ENCODE measurements at places on chromosomes 5 and 9. TPM values are rescaled to one million over a fixed set of nuclear protein-coding genes. Genes with fewer than 3 reads are reported as not detected.

GRCh38 chr9:81585191-81585763 is 104.1 kb downstream of the TLE1 start:
- DNase-seq, result no peak

DNA sequence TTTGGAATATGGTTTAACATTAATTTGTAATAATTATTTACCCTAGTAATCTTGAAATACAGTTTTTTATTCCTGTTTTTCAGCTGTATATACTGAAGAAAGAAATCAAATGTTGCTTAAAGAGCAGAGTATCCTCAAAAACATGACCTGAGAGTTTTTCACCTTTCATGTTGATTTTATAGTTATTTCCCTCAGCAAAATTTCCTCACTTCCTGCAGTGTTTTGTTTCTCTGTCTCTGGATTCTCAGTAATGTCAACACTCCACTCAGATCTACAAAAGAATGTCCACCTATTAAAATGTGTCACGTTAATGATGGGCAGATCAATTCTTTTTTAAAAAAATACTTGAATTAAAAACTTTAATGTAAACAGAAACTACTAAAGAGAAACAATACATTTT is 398.3 kb downstream of the ANXA1 start:
- no peak for DNase-seq

GRCh38 chr9:96720435-96720834 is 57.5 kb downstream of the ZNF510 start:
- no peak for DNase-seq

DNA sequence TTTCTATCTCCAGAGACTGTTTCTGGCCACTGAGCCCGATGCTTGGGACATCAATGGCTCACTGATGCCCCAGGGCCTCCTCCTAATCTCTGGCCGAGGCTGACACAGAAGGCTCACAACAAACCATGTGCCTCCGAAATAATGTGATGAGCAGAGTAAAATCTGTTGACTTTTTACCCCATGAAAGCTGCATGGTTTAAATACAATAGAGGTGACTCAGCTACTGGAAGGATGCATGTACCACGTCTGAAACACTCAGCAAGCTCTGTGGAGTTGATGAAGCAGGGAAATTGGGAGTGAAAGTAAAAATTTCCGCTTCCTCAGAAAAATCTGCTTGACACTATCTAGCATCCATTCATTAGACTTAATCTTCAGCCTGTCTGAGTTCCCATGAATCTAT is 111.1 kb upstream of the EQTN start:
- DNase-seq, result no peak

Gene C5orf52
- not detected for total RNA-seq

Gene CCL28
- total RNA-seq, result 0.81 TPM

GRCh38 chr9:99192786-99193465 is 28.8 kb downstream of the ALG2 start:
- DNase-seq, result no peak

GRCh38 chr9:37650873-37651768 is at the start of gene FRMPD1:
FRMPD1 (plus strand) TSS chr9:37650954; CDS start chr9:37692642, 41,688 bp downstream.
- DNase-seq, result peak; percentile 76

DNA sequence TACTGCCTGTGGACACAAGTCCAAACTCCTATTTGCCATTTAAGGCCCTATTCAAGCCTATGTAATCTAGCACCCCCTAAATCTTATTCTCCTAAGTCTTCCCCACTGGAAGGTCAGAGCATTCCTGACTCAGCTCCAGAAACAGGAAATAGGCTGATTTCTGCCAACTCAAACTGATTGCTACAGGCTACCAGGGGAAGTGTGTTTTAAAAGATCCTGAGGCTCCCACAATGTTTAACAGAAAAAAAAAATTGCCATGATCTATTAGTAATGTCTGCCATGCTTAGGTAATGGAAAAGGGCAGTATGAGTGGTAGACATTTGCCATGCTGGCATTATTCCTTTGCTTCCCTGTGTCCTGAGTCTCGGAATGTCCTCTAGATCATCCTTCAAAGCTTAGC is 65.8 kb upstream of the BRINP1 start:
- no peak for DNase-seq

Gene ABLIM3
- total RNA-seq, result 134 TPM

GRCh38 chr5:24591426-24591825 is 53.4 kb downstream of the CDH10 start:
- no peak for DNase-seq

GRCh38 chr5:107247427-107247826 is 423.3 kb downstream of the EFNA5 start:
- DNase-seq, result no peak

Gene WDR31
- total RNA-seq, result 13.0 TPM

DNA sequence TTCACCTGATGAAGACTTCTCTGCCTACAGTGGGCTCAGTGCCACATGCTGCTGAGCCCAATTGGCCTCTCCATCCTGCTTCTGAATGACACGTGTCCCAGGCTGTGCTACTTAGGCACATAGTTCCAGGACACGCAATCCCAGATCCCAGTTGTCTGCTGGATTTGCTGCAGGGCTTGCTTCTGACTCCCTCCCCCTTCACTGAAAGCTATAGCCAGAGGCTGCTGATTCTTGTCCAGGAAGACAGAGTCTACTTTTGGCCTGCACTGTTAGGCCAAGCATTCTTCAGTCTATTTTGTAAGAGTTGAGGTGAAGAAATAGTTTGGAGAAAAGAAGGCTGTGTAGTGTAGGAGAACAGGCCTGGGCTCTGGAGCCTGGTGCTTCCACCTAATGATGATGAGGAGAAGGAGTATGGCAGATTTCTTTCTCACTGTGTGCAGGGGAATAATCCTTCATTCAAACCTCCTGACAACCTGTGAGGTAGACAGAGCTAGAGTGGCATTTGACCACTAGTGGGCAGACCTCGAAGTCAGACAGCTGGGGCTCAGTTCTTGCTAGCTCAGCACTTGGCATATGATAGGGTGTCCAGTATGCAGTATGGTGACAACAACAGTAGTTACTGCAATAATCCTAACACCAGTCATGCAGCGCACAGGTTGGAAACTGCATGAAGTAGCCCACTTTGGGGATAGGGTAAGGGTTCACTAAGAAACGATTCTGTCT is 19.5 kb upstream of the ASPN start:
- DNase-seq, result no peak

- DNase-seq, result no peak
Observed at GRCh38 chr5:13632676-13633075, 311.8 kb downstream of the DNAH5 start.

DNA sequence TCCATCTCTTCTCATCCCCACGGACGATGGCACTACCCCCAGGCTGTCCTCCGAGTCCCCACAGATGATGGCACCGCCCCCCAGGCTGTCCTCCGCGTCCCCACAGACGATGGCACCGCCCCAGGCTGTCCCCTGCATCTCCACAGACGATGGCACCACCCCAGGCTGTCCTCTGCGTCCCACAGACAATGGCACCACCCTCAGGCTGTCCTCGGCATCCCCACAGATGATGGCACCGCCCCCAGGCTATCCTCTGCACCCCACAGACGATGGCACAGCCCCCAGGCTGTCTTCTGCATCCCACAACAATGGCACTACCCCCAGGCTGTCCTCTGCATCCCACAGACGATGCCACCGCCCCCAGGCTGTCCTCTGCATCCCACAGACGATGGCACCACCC is 57.4 kb upstream of the PTCH1 start:
- DNase-seq, result no peak

- DNase-seq, result no peak
Observed at GRCh38 chr5:151053796-151054462, 26.9 kb downstream of the TNIP1 start.

DNA sequence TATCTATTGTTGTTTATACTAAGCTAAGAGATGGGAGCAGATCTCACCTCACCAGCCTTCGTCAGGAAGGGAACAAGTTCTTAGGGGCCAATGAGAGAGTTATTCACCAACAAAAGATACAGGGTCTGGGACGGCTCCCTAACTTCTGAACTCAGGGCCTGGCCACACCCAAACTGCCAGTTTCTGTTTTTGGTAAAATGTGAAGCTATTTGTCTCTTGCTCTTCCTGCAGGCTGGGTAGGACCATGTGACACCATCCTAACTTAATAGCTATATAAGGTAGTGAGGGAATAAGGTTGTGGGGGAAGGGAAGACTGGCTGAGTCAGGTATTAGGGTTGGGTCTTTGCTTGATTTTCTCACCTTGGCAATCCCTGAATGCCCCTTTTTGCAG is 480.5 kb downstream of the KDM4C start:
- DNase-seq, result no peak

Gene SAXO1
- total RNA-seq, result not detected

DNA sequence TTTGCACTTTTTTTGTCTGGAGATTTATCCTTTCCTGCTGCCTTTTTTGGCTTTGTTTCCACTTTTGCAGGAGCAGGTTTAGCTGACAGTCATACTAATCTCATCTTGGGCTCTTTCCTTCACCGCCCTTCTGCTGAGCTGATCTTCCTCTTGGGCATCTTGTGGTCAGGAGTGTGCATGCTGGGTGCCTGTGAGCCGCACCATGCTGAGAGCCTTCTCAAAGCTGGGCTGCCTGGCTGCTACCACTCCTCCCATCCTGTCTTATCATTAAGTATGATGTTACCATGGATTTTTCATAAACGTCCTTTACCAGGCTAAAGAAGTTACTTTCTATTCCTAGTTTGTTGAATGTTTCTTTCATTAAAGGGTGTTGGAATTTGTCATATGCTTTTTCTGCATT is 49.5 kb upstream of the MCCC2 start:
- DNase-seq, result no peak

Data from Right ventricle myocardium inferior (tissue), 1 donor.